Activated CD8-positive, alpha-beta memory T cell treated with anti-CD3 and anti-CD28 coated beads, Interleukin-2, amount 50 U/mL, for 4 hours (primary cell): ENCODE measurements at places on chromosomes 3 and 15.

DNA sequence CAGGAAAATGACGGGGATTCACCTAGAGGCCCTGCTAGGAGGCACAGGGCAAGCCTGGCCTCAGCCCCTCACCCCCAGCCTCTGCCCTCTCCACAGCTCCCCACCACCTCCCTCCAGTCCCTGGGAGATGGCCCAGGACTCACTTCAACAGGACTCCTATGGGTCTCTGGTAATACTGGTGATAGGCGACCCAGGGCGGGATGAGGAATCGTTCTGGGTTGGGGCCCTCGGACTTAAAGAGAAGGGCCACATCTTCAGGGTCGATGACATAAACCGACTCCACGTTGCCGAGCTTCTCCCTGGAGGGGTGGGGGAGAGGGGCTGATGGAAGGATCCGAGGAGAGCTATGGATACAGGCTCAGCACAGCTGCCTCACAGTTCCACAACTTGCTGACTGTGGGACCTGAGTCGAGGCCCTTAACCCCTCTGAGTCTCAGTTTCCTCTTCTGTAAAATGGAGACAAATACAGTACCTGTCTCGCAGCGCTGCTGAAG is 19.6 kb downstream of the CYP11A1 start:
- DNase-seq = no peak

DNA sequence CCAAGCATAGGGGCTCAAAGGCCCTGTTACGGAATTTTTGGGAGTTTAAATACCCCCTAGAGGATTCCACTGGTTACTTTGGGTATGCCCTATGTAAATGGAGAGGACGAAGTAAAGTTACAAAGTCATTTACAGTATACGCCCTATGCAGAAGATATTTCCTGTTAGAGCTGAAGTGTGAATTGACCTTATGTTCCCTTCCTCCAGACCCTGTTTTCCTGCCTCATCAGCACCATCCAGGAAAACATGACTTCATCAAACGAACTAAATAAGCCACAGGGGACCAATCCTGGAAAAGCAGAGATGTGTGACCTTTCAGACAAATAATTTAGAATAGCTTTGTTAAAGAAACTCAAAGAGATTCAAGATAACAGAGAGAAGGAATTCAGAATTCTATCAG is 177.4 kb downstream of the SQOR start:
- DNase-seq = no peak

- peak; percentile 45 for DNase-seq
Observed at GRCh38 chr15:29268706-29269484, 727 bp downstream of the NSMCE3 start.

GRCh38 chr15:57025264-57025926 is 107.0 kb downstream of the TCF12 start:
- DNase-seq = no peak

DNA sequence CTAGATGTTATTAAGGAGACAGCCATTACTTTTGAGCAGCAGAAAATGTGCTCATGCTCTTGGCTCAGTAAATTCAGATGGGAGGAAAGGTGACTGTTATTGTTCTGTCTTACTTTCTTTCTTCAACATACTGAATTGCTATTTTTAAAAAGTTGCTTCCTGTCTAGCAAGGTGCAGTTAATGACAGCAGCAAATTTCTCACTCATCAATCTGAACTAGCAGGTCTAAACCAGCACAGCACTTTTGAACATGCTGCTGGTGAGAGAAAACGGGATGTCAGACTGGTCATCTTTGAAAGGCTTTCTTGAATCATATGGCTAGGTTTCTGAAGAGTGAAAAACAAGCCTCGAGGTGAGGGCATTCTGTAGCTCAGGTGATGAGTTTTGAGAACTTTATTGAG is 384.7 kb downstream of the MFSD1 start:
- no peak for DNase-seq

DNA sequence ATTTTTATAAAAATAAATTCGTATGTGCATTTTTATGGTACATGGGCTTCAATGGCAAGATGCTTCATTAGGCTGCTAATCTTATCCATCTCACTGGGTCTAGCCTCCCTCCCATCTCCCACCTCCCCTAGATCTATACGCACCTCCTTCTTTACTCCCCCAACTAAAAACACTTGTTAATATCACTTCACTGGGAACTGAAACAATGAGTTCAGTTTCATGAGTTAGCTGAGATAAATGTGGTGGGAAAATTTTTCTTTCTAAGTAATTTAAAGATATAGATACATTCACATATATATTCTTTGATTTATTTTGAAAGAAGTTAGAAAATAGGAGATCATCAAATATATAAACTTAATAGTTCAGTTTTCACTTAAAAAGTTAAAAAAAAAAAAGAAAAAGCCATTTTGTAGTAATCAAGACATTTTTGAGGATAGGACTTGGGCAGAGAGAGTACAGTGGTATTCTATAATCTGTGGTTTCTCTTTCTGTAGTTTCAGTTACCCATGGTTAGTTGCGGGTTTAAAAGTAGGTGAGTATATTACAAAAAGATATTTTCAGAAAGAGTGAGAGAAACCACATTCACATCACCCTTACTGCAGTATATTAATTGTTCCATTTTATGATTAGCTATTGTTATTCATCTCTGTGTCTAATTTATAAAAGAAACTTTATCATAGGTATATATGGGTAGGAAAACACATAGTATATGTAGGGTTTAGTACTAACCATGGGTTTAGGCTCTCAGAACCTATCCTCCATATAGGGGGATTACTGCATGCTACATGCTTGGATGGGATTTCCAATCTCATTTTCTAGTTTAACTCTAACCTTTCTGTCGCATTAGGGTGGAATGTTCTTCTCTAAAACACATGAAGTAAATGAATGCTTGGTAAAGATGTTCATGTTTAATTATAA is 316.0 kb upstream of the CBLB start:
- DNase-seq = no peak

- DNase-seq = no peak
Observed at GRCh38 chr15:60373745-60374144, 24.0 kb downstream of the ANXA2 start.

GRCh38 chr15:100710222-100710621 is 107.8 kb downstream of the ASB7 start:
- no peak for DNase-seq

GRCh38 chr3:106566277-106566676 is 697.5 kb upstream of the CBLB start:
- no peak for DNase-seq

- DNase-seq = no peak
Observed at GRCh38 chr15:93088200-93088980, 621 bp downstream of the RGMA start.
